ENCODE measurements at places on chromosomes 12 and 14. TPM values are rescaled to one million over a fixed set of nuclear protein-coding genes. Genes with fewer than 3 reads are reported as not detected.

SIRT4 gene
- 0.54 TPM for total RNA-seq

SLC17A8 gene
- not detected for total RNA-seq

KLRB1 gene
- not detected for total RNA-seq

FAM181A gene
- not detected for total RNA-seq

TSPAN19 gene
- not detected for total RNA-seq

RNU7-1 gene
- total RNA-seq: not detected

FITM1 gene
- 0.89 TPM for total RNA-seq

SYNDIG1L gene
- not detected for total RNA-seq

GRCh38 chr14:105857826-105858675 lies 331.7 kb downstream of the TMEM121 start:
- DNase-seq: no peak

GRCh38 chr14:36452860-36453259 lies 67.2 kb downstream of the NKX2-1 start:
- no peak for DNase-seq

- peak; percentile 73 for DNase-seq
Observed at GRCh38 chr12:10235761-10236631, 23.3 kb downstream of the GABARAPL1 start.

GRCh38 chr12:52020539-52021336 lies 14.0 kb downstream of the TAMALIN start:
- DNase-seq: peak; percentile 87

GRCh38 chr14:102479107-102479506 lies 30.5 kb downstream of the ANKRD9 start:
- no peak for DNase-seq

GRCh38 chr14:95334044-95334443 lies 14.3 kb upstream of the CLMN start:
- DNase-seq: no peak

DNA sequence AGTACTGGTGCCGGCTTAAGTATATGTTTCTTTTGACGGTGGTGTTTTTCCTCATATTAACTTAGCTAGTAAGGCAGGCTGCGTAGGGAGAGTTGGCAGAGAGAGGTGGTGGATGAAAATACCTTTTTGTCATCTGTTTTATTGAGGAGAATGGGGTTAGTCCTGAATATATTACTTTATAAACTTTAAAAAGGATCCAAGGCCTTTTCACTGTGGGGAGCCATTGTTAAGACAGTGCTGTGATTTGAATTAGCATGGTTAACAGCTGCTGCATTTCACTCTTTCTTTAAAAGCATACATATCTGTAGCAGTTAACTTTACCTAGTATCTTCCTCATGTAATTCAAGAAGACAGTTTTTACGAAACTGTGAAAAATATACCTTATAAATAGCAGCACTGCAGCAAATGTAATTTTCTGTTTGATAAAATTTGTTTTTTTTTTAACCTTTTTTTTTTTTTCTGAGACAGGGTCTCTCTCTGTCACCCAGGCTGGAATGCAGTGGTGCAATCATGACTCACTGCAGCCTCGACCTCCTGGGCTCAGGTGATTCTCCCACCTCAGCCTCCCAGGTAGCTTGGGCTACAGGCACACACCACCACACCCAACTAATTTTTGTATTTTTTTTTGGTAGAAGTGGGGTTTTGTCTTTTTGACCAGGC lies 57.1 kb downstream of the AEBP2 start:
- no peak for DNase-seq

- no peak for DNase-seq
Observed at GRCh38 chr12:112841906-112842305, 50.4 kb downstream of the RPH3A start.

DNA sequence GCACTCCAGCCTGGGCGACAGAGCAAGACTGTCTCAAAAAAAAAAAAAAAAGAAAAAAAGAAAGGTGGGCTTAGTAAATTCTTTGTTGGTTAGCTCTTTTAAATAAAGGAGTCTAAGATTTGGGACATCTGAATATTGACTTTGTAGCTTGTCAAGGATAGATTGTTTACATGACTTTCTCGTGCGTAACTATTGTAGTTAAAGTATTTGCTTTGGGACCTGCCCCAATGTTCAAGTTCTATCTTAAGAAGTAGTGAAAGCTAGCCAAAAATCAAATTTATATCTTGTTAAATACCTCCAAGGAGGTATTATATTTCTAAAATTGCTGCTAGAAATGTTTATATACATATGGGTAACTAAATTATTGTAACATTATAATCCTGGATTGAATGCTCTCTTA lies 32.4 kb downstream of the PTPN21 start:
- DNase-seq: no peak

- peak; percentile 80 for DNase-seq
Observed at GRCh38 chr12:126747530-126748149, 1519.3 kb upstream of the TMEM132C start.

DNA sequence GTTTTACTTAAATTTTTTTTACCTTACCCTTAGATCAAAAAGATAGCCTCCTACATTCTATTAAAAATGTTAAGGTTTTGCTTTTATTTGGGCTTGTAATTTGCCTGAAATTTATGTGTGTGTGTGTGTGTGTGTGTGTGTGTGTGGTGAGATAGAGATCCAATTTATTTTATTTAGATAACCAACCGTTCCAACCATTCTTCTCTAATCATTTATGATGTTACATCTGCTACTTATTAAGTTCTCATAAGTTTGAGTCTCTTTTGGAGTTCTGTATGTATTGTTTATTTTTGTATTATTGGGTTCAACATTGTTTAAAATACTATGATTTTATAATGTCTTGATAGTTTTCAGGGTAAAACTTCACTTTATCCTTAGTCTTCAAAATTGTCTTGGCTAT lies 70.6 kb upstream of the PAWR start:
- DNase-seq: no peak

GRCh38 chr12:93299262-93299846 lies 78.4 kb upstream of the NUDT4 start:
- no peak for DNase-seq

- DNase-seq: peak; percentile 83
Observed at GRCh38 chr12:120466560-120467315, 2.8 kb downstream of the SRSF9 start.

DNA sequence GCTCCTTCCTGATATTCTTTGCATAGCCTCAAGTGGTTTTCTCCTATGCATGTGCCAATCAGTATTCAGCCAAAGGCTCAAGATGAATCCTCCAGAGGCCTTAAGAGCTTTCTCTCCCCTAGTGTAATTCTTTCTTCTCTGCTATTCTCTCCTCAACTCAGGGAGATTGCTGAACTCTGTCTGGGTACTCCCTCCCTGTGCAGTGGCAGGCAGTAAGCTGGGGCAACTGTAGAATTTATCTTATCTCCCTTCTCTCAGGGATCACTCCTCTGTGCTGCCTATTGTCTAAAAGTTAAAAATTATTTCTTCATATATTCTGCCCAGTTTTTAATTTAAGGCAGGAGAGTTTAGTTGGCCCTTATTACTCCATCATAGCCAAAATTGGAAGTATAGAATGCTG lies 28.5 kb upstream of the RTRAF start:
- DNase-seq: no peak

DNA sequence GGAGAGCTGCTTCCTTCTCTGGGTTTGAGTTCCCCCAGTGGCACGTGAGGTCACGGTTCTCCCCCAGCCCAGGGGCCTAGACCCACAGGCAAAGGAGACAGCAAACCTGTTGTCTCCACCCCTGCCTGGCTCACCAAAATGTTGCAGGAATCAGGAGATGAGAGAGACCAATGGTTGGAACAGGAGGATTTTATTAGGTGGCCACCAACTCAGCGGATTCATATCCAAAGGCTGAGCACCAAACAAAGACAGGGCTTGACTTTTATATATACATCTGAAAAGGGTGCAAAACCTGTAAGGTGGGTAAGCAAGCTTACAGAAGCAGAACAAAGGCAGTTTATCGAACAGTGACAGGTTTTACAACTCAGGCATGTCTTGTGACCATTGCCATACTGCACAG lies 9.2 kb upstream of the ADAM21 start:
- no peak for DNase-seq

DNA sequence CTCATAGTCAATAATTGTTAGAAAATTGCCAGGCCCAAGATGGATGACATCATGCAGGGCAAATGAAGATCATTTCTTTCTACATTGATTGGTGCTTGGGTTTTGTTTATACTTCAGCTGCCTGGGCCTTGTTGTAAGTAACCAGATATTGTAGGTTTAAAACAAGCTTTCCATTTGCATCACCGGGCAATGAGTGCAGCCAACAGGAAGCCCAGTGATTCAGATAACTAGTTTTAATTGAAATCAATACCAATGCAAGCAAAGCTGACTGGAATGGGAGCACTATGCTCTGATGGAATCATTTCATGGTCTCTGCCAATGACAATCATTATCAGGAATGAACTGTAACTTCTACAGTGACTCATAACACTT lies 279.3 kb downstream of the DUSP6 start:
- no peak for DNase-seq

- DNase-seq: no peak
Observed at GRCh38 chr14:93346926-93347721, at the start of gene COX8C. Gene COX8C, plus strand, starts transcription at chr14:93347182. Its CDS starts 87 bp downstream, at chr14:93347269.

- peak; percentile 97 for DNase-seq
Observed at GRCh38 chr14:50860478-50861086, 11.3 kb upstream of the ABHD12B start.

All from Karpas-422 (cell line).